CD8-positive, alpha-beta T cell (primary cell): ENCODE measurements at places on chromosomes 5 and 9.

GRCh38 chr5:111720333-111720890 is 36.6 kb downstream of the NREP start:
- no peak for DNase-seq

- DNase-seq: no peak
These were observed 58.0 kb downstream of the GPR21 start for GRCh38 chr9:123091459-123091858.

DNA sequence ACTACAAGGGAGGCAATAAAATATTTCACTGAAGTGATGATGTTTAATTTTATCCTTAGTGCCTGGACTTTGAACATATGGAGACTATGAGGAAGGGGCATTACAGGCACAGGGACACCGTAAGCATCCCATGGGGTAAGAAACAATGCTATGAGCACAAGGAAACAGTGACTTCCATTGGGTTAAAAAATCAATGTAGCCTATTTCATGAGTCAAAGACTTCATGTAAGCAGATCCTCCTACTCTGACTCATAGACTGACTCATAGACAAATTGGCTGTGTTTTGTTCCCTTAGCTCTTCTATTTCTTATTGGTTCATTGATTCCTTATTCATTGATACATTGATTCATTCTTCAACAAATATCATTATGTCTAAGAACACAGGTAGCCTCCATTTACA is 351.0 kb downstream of the PRELID2 start:
- no peak for DNase-seq

DNA sequence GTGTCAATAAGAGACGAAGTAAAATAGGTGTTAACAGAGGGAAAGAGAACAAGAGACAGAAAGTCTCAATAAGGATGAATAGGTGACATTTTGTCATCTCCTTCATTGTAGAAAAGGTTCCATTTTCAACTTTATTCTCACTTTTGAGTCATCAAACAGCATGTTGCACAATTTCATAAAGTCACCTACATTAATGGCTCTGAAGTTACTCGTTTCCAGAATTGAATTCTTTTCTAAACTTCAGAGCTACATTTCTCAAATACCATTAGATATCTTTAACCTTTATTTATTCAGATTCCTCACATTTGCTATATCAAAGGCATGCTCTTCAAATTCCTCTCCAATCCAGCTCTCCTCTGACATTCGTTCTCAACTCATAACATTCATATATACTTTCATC is 13.1 kb downstream of the ADAMTS6 start:
- no peak for DNase-seq

DNA sequence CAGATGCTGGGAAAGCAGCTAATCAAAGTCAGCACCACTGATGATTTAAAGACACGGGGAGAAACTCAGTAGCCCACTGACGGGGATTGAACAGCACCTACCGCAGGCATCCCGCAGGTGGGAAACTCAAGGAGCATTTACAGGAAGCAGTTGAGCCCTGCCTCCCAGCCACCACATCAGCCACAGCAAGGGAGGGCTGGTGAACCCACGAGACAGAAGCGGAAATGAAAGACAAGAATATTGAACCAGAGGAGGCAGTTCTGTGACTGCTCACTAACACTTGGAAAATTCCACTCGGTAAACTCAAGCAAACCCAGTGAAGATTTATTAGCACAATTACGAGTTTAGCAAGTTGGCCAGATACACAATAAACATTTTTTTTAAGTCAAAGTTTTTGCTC is 10.6 kb upstream of the FAM163B start:
- DNase-seq: peak; percentile 52

GRCh38 chr5:127665641-127666040 is 16.8 kb downstream of the CTXN3 start:
- no peak for DNase-seq
